ENCODE measurements at places on chromosomes 1 and 21.

GRCh38 chr21:15140321-15141019, 75.7 kb upstream of the NRIP1 start:
- no peak for DNase-seq

DNA sequence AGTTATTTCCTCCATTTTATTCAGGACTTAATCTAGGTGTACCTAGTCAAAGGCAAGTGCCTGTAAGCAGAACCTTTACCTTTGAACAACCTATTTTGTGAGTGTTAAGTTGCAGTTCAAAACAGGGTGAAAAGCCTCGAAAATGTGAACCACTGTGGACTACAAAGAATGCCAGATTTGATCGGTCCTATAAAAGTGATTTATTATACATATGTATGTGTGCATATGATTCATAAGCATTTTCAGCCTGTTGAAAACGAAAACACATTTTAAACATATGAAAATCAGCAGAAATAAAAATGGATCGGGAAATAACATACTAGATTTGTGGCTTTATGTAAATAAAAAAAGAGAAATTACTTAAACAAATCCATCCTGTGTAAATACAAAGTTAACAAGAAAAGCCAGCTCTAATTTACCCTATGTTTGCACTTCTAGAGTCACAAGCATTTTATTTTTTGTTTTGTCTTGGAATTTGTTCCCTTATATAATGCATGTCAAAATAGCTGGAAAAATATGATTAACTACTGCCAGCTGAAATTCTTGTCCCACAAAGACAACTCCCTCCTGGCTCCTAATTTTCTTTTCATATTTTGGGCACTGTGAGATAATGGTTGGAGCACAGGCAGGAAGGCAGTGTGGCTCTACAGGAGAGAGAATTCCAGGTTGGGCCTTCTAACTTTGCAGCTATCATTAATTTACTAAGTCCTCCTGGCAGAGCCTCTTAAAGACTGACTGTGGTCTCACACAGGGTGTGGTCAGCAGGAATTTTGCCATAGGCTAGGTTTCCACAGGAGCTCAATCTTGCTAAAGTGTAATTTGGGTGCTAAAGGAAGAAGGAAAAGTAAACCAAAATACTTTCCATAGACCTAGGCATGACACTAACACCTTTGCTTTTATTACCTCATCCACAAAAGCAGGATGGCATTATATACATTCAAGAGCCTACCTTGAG, 70.2 kb upstream of the CDC42BPA start:
- DNase-seq: no peak

- no peak for DNase-seq
Observed at GRCh38 chr1:237976331-237976730, 85.6 kb upstream of the ZP4 start.

GRCh38 chr1:54703471-54703870, 12.2 kb upstream of the TTC4 start:
- DNase-seq: no peak

DNA sequence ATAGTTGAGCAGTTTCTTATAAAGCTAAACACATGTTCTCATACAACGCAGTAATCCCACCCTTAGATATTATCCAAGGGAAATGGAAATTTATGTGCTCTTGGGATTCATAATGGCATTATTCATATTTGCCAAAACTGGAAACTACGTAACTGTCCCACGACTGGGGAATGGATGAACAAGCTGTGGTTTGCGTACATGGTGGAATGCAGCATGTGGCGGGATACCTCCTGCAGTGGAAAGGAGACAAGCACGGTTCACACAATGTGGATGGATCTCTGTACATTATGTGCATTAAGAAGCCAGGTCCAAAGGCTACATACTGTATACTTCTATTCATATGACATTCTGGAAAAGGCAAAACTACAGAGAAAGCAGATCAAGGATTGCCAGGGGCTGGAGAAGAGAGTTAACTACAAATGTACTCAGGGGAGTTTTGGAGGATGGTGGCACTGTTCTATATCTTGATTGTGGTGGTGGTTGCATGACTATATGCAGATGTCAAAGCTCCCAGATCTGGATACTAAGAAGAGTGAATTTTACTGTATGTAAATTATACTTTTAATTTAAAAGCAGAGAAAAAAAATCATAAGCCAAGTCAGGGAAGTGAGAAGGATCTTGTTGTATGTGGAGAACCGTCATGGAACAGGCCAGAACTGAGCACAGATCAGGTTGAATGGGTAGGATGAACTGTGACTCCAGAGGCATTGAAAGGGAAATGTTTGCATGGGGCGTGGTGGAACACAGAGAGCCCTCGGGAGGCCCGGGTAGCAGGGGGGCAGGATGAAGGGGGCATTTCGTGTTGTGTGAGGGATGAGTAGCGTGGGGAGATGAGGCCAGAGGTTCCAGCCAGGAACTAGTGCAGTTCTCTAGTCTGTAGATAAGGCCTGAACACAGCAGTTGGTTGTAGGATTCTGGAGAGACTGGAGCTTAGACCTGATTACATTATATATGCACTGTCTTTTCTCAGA, 90.7 kb downstream of the GALNT2 start:
- no peak for DNase-seq

DNA sequence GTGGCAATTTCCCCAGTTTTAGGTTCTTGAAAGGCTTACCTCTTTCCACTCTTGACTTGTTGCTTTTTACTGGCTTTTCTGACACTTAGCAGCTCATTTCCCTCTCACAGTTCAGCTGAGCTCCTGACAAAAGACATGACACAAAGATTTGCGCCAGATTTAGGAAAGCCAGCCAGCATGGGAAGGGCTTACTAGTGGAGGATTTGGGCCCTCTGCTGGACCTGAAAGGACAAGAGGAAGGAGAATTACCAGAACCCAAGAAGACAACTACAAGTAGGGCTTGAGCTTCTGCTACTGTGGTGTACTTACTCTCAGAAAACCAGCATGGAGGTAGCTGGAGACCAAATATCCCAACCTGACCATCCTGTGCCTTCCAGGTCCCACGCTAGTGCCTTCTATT, 784.5 kb downstream of the BRINP3 start:
- no peak for DNase-seq

DNA sequence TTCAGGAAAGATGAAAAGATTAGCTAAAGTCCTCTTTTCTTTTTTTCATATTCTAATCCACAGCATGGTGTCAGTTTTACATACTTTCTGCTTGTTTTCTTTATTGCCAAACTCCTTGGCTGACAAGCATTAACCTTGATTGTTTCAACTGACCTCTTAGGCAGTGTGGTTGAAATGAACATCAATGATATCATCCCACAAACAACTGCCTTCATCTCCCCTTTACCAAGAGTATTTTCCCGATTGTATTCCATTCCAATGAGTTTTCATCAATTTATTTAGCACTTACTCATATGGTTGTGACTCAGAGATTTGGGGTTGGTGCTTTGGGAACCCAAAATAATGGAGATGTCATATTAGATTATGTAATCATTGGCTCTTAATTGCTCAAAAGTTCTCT, 71.8 kb downstream of the SPAG17 start:
- DNase-seq: no peak

Data from activated CD4-positive, alpha-beta T cell treated with anti-CD3 and anti-CD28 coated beads for 24 hours (primary cell).